Cerebellum (tissue), 4 donors: ENCODE measurements at places on chromosomes 12 and 14. TPM values are rescaled to one million over a fixed set of nuclear protein-coding genes. Genes with fewer than 3 reads are reported as not detected.

- no peak for DNase-seq
These were observed 6.4 kb downstream of the MLXIP start for GRCh38 chr12:122084857-122085405.

The EID3 gene
- 8.5 TPM for total RNA-seq

The OLR1 gene
- total RNA-seq: 4.8 TPM

The KRT6C gene
- total RNA-seq: not detected

GRCh38 chr12:98228683-98229539 lies 286.5 kb upstream of the TMPO start:
- DNase-seq: no peak

GRCh38 chr12:22631863-22632463 lies 7.0 kb downstream of the ETNK1 start:
- no peak for DNase-seq

- DNase-seq: no peak
These were observed 55.1 kb downstream of the SSH1 start for GRCh38 chr12:108802101-108802961.
